Right renal cortex interstitium (tissue), 3 donors: ENCODE measurements at places on chromosomes 4 and X.

GRCh38 chr4:62222121-62222520 is 1022.0 kb downstream of the ADGRL3 start:
- DNase-seq, result no peak

GRCh38 chr4:1600811-1601532 is 83.1 kb downstream of the FAM53A start:
- DNase-seq, result no peak

- DNase-seq, result no peak
Measured at GRCh38 chr4:8283161-8283560, 13.6 kb downstream of the HTRA3 start.

DNA sequence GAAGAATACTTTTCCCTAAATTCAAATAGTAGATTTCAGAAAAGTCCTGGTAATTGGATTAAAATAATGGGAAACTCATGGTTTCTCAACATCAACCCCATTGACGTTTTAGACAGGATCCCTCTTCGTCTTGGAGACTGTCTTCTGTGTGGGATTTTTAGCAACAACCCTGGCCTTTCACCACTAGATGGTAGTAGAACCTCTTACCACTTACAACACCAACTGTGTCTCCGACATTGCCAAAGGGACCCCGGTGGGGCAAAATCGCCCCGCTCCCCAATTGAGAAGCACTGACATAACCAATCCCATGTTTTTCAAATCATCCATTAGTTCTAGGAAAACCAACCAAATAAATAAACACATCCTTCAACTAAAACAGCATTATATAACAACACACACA is 16.9 kb upstream of the ANOS1 start:
- no peak for DNase-seq

- no peak for DNase-seq
Measured at GRCh38 chr4:26455571-26455970, 34.7 kb downstream of the CCKAR start.

DNA sequence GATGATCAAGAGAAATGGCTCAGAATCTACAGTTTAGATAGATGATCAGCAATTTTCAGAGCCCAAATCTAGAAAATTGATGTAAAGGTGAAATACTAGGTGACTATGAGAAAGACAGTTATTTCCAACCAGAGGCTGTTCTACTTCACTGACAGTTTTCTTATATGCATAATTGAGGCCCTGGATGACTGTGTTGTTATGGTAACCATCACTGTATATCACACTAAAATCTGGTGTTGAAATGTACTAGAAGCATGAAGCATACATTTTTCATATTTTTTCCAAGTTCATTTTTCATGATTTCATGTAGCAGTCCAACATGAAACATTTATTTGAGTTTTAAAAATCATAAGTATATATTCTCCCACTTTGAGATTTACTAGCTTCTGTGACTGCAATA is 87.4 kb downstream of the ATXN3L start:
- no peak for DNase-seq

DNA sequence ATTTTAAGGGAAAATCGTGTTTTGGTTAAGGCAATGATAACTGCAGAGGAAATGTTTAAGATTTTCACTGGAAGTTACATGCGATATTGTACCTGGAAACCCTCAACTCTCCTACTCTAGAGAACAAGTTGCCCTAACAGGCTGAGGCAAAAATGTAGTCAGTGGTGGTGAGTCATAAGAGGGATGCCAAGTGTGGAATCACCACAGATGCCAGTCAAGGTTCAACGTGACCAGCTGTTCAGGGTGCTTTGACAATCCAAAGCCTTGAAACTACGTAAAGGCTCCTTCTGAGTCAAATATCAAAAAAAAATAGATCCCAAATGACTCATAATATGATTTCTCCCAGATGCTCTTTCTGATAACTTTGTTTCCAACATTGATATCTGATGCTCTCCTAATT is 77.9 kb upstream of the AFF2 start:
- DNase-seq, result no peak

DNA sequence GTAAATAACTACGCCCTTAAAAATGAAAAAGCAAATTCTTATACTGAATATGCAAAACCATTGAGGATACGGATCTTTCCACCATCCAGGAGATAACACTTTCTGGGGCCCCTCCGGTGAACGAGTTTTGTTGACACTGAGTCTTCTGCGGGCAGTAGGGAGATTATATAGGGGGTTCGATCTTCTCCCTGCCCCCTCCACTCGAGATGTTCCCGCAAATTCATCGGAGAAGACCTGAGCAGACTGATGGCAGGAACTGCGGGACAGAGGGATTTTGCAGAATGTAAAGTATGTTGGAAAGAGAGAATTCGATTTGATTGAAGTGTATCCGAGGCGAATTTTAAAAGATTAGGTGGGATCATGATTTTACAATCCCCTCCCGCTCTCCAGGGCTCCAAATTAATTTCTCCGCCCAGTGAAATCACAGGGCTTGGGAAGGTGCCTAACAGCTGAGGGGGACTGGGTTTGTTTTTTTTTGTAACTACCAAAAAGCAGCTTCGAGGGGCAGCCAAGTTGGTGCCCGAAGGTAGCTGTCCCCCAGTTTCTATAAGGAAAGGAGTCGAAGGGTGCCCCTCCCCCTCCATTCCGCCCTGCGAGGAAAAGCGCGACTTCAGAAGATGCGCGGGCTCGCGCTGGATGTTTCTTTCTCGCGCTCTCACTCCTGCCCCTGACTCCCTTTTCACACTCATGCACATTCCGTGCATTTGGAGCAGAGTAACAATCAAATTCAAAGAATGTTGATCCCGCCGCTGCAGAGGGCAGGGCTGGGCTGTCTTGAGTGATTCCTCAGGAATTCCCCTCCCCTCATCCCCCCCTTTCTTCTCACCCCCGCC is 1.2 kb downstream of the TMEM255A start:
- no peak for DNase-seq

- DNase-seq, result no peak
Measured at GRCh38 chrX:151987108-151987507, 12.6 kb upstream of the GABRE start.

- DNase-seq, result no peak
Measured at GRCh38 chrX:123087326-123087725, 96.8 kb upstream of the GRIA3 start.

DNA sequence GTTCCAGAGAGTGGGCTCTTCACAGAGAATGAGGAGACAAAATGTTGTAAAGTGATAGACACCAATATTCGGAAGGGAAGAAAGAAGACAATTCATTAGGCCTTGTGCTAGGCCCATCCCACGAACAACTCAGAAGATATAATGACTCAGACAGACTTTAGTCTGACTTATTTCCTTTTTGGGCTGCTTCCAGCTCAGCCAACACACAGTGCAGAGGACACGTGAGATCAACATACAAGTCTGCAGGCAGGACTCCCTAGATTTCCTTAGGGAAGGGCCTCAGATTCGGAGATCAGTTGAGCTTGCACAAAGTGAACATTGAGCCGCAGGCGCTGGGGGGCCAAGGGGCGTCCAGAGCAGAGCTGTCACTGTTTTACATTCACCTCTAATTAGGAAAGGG is 290.7 kb upstream of the TENM3 start:
- DNase-seq, result no peak

GRCh38 chrX:10326578-10326977 is 169.8 kb downstream of the CLCN4 start:
- DNase-seq, result no peak

GRCh38 chrX:38660395-38661102 is 99.2 kb downstream of the TSPAN7 start:
- no peak for DNase-seq

GRCh38 chrX:20522420-20522819 is 255.7 kb upstream of the RPS6KA3 start:
- no peak for DNase-seq

DNA sequence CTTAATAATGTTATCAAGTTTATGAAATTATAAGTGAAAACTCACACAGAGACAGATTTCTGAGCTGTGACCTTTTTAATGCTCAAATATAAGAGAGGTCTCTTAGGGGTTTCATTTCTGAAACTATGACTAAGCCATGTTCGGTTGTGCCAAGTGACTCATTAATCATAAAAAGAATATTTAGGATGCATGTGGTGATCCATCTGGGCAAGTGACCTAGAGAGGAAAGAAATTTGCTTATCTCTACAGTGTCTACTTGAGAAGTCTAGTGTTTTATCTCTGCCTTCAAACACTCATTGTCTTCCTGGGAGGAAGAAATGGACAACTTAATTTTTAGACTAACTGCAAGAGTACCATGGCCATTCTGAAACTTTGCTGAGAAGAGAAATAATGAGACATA is 545.3 kb upstream of the GRID2 start:
- no peak for DNase-seq

DNA sequence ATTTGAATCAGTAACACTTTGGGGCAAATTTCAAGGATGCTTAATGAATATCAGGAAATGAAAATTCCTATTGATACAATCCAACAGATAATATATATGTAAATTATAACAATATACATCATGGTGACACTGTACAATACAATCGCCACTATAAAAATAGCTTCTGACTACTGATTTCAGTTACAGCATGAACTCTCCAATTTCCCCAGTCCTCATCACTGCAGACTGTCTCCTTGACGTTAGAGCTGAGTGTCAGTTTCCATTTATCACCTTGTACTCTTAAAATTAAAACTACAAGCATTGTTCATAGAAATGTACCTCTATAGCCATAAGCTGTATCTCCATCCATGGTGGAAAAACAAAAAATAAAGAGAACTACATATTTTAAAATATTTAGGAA is 23.4 kb downstream of the TBC1D9 start:
- no peak for DNase-seq

DNA sequence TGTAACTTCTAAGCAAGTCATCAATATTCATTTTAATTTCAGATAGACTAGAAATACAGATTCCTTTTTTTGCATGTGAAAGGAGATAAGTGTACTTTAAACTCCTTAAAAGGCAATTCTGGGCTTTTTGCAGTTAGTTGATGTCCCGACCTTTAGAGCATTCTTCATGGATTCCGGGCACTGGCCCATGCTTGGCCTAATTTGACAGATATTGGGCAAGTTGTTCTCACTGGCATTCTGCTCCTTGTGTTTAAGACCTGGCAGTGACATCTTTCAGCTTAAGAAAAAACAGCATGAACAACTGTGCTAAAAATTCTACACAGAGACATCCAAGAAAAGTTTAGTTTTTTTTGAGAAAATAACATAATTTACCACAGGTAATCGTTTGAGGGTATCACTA is 1037.2 kb downstream of the PCDH18 start:
- DNase-seq, result no peak

DNA sequence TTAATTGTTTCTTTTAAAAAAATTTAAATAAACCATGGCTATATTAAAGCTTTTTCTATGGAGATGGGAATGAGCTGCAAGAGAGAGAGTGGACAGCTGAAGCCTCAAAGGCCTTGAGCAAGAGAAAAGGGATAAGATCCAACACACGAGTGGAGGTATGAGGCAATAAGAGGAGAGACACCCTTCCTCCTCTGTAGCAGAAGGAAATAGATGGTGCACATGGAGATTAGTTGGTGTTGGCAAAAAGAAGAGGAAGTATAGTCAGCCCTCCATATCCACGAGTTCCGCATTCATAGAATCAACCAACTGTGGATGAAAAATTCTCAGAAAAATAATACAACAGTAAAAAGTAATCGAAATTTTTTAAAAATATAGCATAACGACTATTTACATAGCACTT is 3.2 kb downstream of the CXorf38 start:
- DNase-seq, result no peak

DNA sequence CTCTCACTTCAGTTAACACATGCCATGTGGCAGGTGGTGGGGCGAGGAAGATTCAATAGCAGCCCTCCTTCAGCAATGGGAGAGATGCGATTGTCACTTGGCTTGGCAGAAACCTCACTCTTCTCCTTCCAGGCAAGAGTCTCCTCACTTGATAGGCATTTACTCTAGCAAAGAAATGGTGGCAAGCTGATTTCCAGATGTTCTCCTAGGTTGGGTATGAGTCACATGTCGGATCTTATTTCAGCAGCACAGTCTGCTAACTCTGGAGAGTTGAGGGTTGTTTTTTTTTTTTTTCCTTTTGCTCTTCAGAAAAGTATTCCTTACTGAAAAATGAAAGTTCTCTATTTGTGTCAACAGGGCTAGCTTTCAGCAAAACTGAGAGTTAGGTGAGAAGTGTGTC is 119.5 kb upstream of the CHRDL1 start:
- no peak for DNase-seq

DNA sequence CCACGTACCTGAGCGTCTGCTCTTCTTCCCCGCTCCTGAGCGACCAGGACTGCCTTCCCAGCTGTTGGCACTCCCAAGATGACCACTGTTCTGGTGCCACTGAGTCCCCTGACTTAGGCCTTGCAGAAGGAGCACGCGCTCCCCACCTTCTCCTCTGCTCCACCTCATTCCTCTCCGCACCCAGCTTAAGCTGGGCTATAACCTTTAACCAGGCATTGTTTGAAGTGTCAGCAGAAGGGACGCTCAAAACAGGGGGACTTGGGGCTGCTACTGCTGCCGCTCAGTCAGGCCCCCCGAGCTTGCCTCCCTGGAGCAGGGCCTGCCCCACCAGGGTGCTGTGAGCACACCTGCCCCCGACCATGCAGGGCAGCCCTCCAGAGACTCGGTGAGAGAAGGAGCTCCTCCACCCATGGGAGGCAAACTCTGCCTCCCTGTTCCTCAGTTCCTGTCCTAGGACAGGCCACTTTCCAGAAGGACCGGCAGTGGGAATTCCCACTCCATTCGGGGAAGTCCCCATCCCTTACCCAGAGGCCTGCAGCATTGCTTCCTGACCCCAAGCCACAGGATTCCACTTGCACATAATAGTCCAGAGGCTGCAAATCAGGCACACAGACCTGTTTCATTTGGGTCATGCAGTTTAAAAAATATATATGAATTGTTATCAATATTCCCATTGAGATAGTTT is 99.7 kb upstream of the ENPP6 start:
- DNase-seq, result no peak

GRCh38 chr4:15194520-15194919 is 192.2 kb downstream of the CPEB2 start:
- DNase-seq, result no peak

- DNase-seq, result no peak
Measured at GRCh38 chrX:111719426-111720210, 38.6 kb downstream of the ALG13 start.

GRCh38 chr4:165625281-165625680 is 246.5 kb downstream of the CPE start:
- DNase-seq, result no peak

DNA sequence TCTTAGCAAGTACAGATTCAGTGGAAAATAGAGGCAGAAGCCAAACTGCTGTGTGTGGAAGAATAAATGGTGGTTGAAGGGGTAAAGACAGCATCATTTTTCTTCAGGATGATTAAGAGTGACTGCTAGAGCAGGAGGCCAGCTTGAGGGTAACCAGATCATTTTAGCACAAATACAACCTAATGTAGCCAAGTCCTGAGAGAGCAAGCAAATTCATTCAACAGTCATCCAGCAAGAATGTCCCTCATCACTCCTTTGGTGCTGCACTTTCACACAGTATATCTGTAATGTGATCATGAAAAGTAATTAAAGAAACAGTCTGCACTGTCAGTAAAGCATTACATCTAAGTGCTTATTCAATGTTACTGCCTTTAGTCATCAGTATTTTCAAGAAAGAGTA is 44.8 kb downstream of the NPFFR2 start:
- no peak for DNase-seq

GRCh38 chr4:2746891-2747695 is 9.0 kb downstream of the TNIP2 start:
- no peak for DNase-seq

- no peak for DNase-seq
Measured at GRCh38 chrX:69616457-69617203, 717 bp downstream of the EDA start.

GRCh38 chr4:67101612-67102011 is 443.7 kb downstream of the CENPC start:
- no peak for DNase-seq
